ENCODE measurements at places on chromosomes 3 and 15. TPM values are rescaled to one million over a fixed set of nuclear protein-coding genes. Genes with fewer than 3 reads are reported as not detected.

NTRK3 gene
- 79.2 TPM for total RNA-seq

TJP1 gene
- total RNA-seq, result 120 TPM

C3orf20 gene
- total RNA-seq, result 0.16 TPM

LCTL gene
- not detected for total RNA-seq

SSUH2 gene
- total RNA-seq, result 0.78 TPM

C3orf80 gene
- total RNA-seq, result 1.1 TPM
